AML-193 (cell line): ENCODE measurements at places on chromosomes 13 and 19.

DNA sequence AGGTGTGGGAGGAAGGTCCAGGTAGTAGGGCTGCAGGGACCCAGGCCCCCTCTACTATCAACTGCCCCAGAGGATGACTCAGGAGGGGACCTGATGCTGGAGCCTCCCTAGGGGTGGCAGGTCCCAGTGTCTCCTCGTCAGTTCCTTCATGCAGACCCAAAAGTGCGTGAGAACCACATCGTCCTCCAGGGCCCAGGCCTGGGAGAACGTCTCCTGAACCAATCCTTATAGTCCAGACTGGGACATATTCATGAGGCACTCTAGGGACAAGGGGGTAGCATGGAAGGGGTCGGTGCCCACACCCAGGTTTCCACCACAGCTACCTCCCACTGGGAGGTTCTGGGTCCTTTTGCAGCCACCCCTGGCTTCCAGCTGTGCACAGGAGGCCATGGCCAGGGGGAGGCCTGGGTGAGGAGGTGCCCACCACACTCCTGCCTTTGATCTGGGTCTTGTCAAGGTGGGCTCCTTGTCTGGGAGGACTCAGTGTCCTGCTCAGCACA, 38.0 kb upstream of the TPM4 start:
- no peak for DNase-seq

- no peak for DNase-seq
Observed at GRCh38 chr13:113918580-113918979, 54.7 kb upstream of the GAS6 start.

- DNase-seq = no peak
Observed at GRCh38 chr13:25943658-25944057, 108.2 kb downstream of the SHISA2 start.

DNA sequence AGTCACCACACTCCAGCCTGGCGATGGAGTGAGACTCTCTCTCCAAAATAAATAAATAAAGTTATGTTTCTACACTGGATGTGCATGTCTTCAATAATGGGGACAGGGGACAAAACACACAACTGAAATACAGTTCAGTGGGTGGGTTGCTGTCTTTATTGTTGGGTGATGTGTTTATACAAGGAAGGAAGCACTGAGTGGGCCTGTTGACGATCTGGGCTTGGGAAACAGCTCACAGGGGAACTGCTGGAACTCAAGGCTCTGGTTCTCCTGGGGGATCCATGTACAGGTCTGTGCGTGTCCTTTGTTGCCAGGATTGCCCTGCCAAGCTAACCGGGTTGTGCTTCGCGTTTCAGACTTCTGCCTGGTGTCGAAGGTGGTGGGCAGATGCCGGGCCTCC, 18.9 kb downstream of the SPINT2 start:
- no peak for DNase-seq

DNA sequence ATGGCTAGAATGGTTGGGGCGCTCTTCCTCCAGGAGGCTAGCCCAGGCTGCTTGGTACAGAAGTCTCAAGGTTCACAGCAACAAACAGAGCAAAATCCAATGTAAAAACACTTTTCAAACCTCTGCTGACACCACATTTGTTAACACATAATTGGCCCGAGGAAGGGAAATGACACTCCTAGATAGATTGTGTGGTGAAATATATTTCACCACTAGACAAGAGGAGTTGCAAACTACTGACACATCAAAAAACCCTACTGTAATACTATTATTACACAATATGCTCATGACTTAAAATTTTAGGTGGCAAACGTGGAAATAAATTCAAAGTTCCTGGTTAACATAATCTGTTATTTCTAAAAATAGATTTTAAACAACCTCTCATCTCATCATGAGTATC, 643.6 kb downstream of the PCDH9 start:
- DNase-seq = peak; percentile 74
